ENCODE measurements at places on chromosomes 5 and 9.

DNA sequence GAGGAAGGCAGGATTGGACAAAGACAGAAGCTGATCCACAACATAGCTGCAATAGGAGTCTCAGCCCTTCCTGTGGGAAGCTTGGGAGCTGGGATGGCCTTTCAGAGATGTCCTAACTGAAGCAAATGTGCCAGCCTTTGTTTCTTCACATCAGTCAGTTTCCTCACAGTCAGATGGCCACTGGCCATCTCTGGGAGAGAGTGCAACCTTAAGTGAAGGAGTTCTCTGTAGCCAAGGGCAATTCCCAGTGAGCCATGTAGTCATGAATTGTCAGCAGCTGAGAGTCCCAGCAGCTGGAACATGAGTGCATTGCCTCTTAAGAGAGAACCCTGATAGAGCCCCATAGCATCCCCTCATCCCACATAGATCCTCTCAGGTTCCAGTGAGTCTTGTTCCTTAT is 89.1 kb upstream of the LIFR start:
- DNase-seq: no peak

DNA sequence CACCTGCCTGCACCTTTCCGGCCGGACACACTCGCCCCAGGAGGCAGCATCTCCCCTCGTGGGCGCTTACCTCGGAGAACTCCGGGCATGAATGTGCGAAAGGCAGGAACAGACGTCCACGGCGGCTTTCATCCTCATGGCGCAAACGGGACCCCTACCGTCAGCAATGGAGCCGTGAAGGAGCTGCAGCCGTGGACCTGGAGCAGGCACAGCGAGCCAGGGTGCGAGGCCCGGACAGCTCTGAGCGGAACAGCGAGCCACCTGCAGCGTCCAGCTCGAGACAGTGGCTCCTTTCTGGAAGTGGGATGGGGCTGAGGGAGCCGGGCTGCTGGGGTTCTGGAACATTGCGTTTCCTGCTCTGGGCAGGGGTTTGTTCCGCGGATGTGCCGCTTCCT is 7.8 kb upstream of the SLC6A19 start:
- DNase-seq: no peak

- DNase-seq: peak; percentile 12
Measured at GRCh38 chr5:55222092-55222984, 4.8 kb downstream of the MCIDAS start.

GRCh38 chr5:20420991-20421595 is 433.1 kb upstream of the CDH18 start:
- DNase-seq: no peak

GRCh38 chr5:96447949-96448348 is 14.9 kb upstream of the PCSK1 start:
- no peak for DNase-seq
